ENCODE measurements at places on chromosomes 13 and 19.
A peak's percentile ranks its signal among the peaks of the same experiment; 100 is the strongest.

GRCh38 chr19:38081547-38082255 lies 142.3 kb downstream of the DPF1 start:
- DNase-seq = no peak

DNA sequence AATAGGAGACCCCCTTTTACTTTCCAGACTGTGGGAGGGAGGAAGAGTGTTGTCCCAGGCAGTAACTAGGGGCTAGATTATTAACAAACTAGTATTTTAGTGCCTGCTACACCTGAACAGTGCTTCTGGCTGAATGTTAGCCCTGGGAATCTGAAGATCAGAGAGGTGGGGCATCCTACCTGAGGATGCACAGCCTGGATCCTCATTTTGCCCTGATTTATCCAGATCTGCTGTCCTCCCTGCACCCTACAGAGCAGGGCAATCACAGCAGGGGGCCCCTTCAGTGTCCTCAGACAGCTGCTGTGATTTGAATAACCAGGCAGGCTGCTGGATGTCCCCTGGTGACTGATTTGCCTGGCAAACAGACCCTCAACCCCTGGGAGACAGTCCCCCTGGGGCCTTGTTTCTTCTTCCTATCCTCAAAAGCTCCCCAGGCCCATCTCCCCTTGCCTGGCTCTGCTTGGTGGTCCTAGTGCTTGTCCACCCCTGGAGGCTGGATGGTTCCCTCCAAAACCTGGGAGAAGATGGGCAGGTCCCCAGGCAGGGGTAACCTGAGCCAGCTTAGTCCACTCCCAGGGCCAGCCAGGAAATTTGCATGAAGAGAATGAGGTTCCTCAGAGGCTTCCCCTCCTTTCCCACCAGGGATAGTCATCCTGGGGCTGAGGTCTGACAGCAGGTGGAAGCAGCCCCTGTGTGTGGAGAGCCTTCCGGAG lies at the start of gene OVOL3:
Gene OVOL3 (plus strand): TSS at position 657 of the 713 bp plus-strand sequence. CDS start 60 bp downstream, outside the sequence.
- DNase-seq = no peak

DNA sequence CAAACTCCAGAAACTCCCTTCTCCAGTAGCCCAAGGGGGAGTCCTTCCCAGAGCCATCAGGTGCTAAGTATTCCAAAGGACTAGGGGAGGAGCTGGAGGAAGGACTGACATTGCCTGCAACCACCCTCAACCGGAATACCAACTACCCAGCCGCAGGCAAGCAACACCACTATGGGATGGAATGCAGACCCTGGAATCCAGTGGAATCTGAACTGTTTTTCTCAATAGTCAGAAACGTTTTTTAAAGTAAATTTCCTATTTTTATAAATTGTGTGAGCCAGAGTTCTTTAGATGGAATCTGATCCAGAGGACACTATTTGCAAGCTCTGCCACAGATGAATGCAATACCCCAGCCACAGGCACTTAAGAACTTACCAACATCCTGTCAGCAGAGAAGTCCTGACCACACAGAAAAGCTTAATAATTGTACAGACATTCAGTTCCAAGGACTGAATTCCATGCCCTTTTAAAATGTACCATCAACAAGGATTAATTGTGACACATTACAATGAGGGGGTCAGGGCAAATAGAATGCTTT lies 92.1 kb downstream of the USP12 start:
- no peak for DNase-seq

DNA sequence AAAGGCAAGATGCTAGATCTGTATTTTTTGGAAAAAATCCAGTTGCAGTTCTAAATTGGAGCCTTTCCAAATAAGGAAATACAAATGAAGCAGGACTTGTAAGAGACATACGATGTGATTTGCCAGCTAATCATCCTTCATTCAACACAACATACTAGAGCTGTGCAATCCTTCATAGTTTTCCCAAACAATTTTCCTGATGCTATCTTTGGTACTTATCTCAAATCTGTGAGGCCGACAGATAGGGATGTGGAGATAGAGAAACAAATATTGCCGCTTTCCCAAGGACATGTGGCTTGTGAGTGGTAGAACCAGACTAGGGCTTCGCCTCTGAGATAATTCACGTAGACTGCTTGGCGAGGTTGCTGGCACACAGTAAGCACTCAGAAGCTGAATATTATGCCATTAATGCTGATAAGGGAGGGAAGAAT lies 176.6 kb downstream of the LMO7 start:
- DNase-seq = no peak

DNA sequence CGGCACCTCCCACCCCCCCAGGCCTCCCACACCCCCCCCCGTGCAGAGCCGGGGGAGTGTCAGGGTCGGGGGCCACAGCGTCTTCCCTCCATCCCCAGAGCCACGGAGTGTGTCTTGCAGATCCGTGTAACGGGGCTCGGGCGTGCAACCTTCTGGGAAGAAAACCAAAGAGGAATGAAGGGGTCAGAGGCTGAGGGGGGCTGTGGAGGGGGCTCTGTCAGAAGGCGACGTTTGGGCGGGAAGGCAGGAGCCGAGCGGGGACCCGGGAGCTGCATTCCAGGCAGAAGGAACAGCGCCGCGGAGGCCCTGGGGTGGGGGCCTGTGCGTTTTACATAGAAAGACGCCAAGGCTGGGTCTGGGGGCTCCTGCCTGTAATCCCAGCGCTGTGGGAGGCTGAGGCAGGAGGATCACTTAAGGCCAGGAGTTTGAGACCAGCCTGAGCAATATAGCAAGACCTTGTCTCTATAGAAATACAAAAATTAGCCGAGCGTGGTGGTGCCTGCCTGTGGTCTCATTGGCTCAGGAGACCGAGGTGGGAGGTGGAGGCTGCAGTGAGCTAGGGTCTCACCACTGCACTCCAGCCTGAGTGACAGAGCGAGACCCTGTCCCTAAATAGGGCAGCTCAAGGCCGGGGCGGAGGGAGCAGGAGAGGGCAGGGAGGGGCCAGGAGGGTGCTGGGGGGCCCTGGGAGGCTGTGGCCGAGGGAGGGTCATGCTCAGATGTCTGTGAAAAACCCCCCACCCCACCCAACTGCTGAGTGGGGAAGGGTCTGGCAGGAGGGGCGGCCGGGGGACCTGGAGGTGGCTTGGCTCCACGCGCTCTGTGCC lies 27.8 kb downstream of the ARID3A start:
- DNase-seq = no peak

- DNase-seq = no peak
Measured at GRCh38 chr13:71149046-71149445, 718.0 kb downstream of the DACH1 start.

GRCh38 chr19:50167314-50167721 lies 4.2 kb upstream of the IZUMO2 start:
- DNase-seq = no peak

- no peak for DNase-seq
Measured at GRCh38 chr19:16106121-16106520, 5.6 kb upstream of the RAB8A start.

GRCh38 chr19:9819596-9819909 lies 674 bp upstream of the FBXL12 start:
- DNase-seq = no peak

- DNase-seq = no peak
Measured at GRCh38 chr13:42239161-42239560, 32.8 kb upstream of the AKAP11 start.

- no peak for DNase-seq
Measured at GRCh38 chr19:16272945-16273344, 51.7 kb upstream of the KLF2 start.

GRCh38 chr13:80529734-80530133 lies 188.8 kb upstream of the SPRY2 start:
- no peak for DNase-seq

- DNase-seq = no peak
Measured at GRCh38 chr19:41421314-41421713, 5.9 kb downstream of the B3GNT8 start.

GRCh38 chr19:58551577-58552471 lies 3.1 kb downstream of the CHMP2A start:
- no peak for DNase-seq

DNA sequence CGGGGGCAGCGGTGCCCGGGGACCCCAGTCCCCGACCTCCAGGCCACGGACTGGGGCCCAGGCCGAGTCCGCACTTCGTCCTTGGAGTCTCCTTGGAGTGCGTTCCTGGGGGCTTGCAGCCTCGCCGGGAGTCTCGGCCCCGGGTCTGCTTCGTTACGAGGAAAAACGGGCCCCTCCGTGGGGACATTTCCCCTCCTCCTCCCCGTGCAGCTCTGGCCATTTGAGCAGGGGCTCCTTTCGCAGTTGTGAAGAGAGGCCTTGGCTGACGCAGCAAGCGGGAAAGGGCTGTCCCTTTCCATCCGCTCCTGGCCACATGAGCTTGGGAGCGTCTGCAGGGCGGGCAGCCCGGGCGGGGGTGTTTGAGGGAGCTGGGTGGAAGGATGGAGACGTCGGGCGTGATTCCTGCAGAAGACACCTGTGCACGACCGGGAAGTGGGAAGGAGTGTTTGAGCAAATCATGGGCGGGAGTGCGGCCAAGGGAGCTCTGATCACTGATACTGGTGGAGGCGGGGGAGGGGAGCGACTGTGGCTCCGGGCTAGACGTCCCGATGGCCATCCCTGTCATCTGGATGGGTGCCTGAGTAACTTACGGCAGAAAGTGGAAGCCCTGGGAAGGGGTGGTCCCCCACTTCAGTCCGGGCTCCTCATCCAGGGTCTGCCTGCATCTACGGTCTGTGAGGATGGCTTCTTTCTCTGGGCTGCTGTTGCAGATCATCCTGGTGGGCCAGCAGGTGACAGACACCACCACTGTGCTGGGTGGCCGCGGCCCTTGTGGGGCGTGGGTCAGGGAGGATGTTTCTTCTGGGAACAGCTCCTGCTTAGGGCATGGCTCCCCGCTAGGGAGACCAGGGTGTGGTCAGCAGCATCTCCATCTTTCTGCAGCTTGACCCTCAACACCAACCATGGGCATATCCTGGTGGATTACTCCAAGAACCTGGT lies 736 bp downstream of the GPI start:
- no peak for DNase-seq

GRCh38 chr13:66940113-66940512 lies 290.0 kb downstream of the PCDH9 start:
- no peak for DNase-seq

GRCh38 chr19:54952591-54953344 lies 5.4 kb upstream of the NLRP7 start:
- no peak for DNase-seq

- no peak for DNase-seq
Measured at GRCh38 chr13:40470660-40471059, 195.8 kb downstream of the FOXO1 start.

GRCh38 chr19:16625163-16625958 lies 2.6 kb downstream of the MED26 start:
- DNase-seq = no peak

DNA sequence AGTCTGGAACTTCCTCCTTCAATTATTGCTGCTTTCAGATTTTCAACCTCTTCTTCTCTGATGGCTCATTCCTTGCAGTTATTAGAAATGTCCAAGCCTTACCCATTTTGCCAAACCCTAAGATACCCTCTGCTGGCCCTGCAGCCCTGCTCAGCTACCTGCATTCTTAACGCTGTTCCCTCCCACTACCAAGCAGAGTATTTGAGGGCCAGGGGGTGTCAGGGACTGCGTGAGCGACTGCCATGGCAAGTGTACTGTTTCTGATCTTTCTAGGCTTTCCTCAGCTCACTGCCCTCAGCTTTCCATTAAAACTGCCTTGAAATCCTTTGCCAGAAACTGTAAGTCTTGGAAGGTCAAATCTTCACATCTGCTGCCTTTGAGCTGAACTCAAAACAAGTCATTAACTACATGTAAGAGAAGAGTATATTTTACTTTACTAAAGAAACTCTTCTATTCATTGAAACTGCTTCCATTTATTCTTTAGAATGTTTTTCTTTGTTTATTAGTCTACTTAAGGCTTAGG lies 41.0 kb downstream of the HS6ST3 start:
- no peak for DNase-seq

DNA sequence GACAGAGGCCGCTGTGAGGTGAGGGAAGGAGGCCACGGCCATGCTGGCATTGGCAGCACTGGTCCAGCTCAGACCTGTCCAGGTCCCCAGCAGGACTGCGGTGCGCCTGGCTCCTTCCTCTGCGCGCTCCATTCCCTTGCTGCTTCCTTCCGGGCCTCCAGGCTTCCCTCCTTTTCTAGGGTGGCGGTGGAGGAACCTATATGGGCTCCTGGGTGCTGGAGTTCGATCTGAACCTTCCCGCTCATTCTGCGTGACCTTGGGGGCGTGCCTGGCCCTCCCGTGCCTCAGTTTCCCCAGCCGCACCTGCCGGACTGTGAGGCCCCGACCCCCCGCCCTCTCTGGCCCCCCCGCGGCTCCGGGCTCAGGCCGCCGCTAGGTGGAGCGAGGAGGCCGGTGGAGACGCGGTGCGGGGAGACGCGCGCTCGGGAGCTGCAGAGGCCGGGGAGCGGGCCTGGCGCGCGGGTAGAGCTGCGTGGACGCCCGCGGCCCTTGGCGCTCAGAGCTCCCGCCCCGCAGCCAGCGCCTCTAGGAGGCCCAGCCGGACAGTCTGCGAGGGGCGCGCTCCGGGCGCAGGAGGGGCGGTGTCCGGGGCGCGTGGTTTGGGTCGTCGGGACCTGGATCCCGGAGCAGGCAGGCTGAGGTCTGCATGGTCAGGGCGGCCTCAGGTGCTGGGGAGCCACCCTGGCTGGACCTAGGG lies 29.9 kb downstream of the EFNA2 start:
- no peak for DNase-seq

- no peak for DNase-seq
Measured at GRCh38 chr13:74005320-74006157, 128.7 kb downstream of the KLF12 start.

DNA sequence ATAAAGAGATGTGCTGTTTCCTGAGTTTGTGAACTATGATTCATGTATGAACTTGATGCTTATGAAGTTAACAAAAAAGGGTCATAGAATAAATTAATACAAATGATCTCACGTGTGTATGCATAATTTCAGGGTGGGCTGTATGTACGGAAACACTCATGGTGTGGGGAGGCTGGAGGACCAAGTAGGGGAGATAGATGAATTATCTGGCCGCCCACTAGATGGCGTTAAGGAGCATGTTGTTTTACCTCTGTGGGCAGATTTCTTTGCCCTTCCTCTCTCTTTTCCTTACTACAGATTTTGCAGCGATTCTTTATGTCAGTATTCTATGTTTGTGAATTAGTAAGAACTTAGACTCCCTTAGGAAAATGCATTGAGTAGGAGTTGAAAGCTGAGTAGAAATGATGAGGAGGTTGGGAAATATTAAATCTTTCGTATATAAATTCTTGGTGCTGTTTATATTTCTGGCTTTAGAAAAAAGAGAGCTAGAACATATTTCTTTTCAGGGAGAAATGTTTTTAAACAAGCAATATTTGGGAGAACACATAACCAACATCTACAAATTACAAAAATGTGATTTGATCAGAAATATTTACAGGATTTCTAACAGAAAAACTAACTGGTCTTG lies 47.4 kb upstream of the TMTC4 start:
- DNase-seq = peak; percentile 19

All from stimulated activated CD8-positive, alpha-beta memory T cell treated with anti-CD3 and anti-CD28 coated beads, Interleukin-7, amount 100 ng/mL, for 24 hours (primary cell).